ENCODE measurements at places on chromosomes 4 and X.

- no peak for DNase-seq
These were observed 427.9 kb downstream of the SPRY1 start for GRCh38 chr4:123824524-123824923.

- no peak for DNase-seq
These were observed 114.0 kb downstream of the IQCM start for GRCh38 chr4:149701435-149702156.

GRCh38 chrX:100939333-100939732 is 10.6 kb upstream of the XKRX start:
- DNase-seq: no peak

GRCh38 chr4:126037231-126037630 is 722.5 kb downstream of the FAT4 start:
- no peak for DNase-seq

DNA sequence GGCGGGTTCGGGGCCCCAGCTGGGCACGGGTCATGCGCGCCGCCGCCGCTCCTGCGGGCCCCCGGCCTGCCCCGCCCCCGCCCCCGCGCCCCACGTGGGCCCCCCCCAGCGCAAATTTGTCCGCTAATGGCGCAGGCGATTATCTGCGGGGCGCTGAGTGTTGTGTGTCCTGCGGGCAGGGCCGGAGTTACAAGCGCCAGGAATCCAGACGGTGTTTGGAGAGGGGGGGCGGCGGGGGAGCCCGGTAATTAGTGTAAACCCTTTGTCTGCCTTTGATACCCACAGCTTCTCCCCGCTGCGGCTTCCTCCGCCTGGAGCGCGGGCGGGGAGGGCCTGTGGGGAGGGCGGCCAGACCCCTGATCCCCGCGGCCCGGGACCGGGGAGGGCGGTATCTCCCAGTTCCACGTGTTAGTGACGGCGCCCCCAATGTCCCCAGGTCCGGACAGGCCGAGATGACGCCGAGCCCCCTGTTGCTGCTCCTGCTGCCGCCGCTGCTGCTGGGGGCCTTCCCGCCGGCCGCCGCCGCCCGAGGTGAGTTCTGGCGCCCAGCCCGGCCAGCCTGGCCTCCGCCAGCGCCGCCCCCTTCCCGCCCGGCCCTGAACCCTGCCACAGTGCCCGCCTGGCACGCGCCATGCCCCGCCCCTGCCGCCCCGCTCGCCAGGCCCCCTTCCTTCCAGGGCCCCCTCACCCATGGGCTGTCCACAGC is 761 bp downstream of the FGFRL1 start:
- no peak for DNase-seq
